Fibroblast of skin of scalp (primary cell): ENCODE measurements at places on chromosomes 7 and 10.

GRCh38 chr7:41886901-41887311 lies 184.0 kb upstream of the INHBA start:
- DNase-seq, result peak; percentile 99

- peak; percentile 71 for DNase-seq
Measured at GRCh38 chr7:17773289-17773626, 167.0 kb downstream of the SNX13 start.

DNA sequence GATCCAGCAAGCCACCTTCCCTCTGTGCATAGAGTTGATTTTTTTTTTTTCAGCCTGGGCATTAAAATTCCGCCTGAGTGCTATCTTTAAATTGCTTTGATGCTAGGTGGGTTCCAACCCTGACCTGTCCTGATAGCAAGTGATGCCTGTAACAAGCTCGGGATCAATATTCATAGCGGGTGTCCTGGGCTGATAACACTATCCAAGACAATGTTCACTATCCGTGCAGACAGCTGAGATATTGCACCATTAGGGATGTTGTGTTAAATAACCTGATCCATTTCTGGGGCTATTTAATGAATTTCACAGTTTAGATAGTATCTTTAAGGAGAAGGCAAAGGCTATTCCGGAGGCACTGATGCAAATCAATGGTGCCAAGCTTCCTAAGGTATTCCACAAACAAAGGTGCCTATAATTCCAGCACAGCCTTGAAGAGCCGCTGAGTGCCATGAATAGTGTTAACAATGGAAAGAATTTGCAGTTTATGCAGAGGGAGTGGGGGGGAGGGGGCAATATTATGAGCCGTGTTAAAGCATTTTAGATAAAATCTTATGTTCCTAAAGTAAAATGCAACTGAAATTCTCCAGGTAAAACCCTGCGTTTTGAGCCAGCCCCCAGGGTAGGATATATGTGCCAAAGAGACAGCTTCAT lies 4.2 kb upstream of the NKX1-2 start:
- no peak for DNase-seq

DNA sequence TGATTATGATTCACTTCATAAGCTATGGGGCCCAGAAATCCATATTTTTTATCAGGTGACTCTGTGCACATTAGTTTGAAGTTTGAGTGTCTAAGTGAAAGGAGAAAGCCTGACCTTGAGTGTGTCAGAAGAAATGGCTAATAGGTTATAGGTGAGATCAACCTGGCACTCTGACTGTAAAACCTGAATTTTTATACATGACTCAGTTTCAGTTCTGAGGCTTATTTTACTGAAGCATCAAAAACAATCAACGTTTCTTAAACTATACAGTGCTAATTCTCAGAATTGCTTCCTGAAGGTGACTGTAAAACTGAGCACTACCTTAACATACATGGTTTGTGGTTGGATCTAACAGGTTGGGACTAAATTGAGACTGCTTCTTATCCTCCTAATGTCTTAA lies 159.4 kb upstream of the AHR start:
- no peak for DNase-seq

- no peak for DNase-seq
Measured at GRCh38 chr10:88385601-88386203, 197.4 kb downstream of the RNLS start.

DNA sequence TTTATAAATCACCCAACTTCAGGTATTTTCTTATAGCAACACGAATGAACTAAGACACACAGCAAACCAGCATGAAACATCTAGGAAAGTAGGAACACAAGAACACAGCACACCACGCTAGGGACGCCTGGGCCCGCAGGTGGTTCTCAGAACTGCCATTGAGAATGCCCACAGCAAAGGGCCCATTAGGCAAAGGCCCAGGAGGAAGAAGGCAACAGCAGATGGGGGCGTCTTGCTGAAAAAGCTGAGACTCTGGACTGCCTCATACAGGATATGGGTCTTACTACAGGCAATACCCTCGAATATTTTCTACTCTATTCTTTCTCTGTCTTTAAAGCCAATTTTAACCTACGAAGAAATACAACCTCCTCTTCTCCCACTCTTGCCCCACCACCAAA lies 77.3 kb downstream of the PARD3 start:
- no peak for DNase-seq

- peak; percentile 73 for DNase-seq
Measured at GRCh38 chr10:6382081-6382480, 179.3 kb downstream of the PFKFB3 start.

DNA sequence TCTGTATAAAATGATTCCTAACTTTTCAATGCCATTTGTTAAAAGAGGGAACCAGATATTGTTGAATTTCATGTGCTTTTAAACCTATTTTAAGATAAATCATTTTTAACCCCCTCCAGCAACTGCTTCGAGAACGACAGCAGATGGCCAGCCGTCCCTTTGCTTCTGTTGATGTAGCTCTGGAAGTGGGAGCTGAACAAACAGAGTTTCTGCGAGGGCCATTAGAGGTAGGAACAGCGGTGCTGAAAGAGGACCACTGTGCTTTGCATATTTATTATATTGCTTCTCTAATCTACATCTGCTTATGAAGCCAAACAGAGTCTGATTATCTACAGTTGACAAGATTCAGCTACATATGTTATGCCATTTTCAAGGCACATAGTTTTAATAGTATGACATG lies 545.9 kb downstream of the GFRA1 start:
- no peak for DNase-seq

GRCh38 chr10:112967200-112967599 lies 17.2 kb downstream of the TCF7L2 start:
- DNase-seq, result peak; percentile 75

DNA sequence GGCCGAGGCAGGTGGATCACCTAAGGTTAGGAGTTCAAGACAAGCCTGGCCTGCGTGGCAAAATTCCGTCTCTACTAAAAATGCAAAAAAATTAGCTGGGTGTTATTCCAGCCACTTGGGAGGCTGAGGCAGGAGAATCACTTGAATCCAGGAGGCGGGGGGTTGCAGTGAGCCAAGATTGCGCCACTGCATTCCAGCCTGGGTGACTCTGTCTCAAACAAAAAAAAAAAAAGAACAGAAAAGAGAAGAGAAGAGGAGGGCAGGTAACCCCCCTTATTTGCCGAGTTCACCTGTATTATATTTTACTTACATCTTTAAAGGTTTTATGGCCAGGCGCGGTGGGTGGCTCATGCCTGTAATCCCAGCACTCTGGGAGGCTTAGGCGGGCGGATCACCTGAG lies 91.7 kb downstream of the RNF216 start:
- DNase-seq, result peak; percentile 58

- peak; percentile 62 for DNase-seq
Measured at GRCh38 chr10:113463777-113464176, 89.1 kb upstream of the HABP2 start.
